Uterus (tissue), 4 donors: ENCODE measurements at places on chromosomes 16 and 17.

DNA sequence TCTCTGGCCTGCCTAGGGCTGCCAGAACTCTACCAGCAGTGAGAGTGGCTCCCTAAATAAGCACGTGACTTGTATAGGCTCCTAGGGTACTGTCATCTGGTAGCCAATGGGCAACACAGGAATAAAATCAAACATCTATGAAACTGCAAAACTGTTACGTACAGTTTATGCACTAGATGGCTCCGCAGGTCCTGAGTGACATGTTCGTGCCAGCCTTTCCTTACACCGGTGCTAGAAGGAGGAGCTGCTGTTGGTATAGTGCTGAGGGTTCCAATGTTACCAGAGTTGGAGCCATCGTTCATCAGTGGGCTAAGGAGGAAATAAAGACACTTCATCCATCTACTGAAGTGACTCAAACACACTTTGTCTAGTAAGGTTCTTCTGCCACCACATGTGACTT, 63.2 kb upstream of the TRAP1 start:
- DNase-seq, result no peak

DNA sequence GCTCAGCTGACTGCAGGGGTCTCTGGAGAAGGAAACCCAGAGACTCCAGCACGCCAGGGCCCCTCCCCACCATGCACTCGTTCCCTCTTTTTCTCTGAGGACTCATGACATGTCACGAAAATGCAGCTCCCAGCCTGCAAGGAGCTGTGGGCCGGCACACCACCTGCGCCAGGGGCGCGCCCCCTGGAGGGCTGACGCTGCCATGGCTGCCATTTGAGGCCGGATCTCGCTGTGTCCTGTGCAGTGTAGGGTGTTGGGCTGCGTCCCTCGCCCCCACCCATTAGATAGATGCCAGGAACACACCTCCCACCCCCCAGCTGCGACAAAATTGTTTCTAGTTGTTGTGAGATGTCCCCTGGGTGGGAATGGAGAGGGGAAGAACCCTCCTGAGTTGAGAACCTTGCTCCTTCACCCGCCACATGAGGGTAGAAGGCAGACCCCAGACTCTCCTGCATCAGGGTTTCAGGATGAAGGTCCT, 8.2 kb downstream of the SYNGR2 start:
- DNase-seq, result peak; percentile 68

DNA sequence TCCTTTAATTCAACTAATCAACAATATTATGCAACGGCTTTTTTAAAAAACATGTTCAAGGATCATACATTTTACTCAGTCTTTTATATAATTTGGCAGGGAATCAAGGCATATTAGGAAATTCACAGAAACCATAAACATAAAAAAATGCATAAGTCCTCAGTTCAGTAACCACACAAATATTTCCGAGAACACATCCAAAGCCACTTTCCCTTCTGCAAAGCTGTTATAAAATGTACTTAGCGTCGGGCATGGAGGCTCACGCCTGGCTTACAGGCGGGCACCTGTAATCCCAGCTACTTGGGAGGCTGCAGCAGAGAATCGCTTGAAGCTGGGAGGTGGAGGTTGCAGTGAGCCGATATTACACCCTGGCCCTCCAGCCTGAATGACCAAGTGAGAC, 9.7 kb upstream of the ZC3H7A start:
- no peak for DNase-seq

- DNase-seq, result no peak
Measured at GRCh38 chr17:28503420-28503819, 2.7 kb upstream of the FOXN1 start.

- peak; percentile 40 for DNase-seq
Measured at GRCh38 chr17:74361230-74362068, at the start of gene BTBD17. TSS of gene BTBD17 (minus strand) at chr17:74361868. CDS start at chr17:74361819, 49 bp downstream.

- DNase-seq, result no peak
Measured at GRCh38 chr16:80997964-80998620, 8.6 kb downstream of the CMC2 start.

GRCh38 chr17:42273474-42274252, 2.5 kb downstream of the STAT5B start:
- no peak for DNase-seq

DNA sequence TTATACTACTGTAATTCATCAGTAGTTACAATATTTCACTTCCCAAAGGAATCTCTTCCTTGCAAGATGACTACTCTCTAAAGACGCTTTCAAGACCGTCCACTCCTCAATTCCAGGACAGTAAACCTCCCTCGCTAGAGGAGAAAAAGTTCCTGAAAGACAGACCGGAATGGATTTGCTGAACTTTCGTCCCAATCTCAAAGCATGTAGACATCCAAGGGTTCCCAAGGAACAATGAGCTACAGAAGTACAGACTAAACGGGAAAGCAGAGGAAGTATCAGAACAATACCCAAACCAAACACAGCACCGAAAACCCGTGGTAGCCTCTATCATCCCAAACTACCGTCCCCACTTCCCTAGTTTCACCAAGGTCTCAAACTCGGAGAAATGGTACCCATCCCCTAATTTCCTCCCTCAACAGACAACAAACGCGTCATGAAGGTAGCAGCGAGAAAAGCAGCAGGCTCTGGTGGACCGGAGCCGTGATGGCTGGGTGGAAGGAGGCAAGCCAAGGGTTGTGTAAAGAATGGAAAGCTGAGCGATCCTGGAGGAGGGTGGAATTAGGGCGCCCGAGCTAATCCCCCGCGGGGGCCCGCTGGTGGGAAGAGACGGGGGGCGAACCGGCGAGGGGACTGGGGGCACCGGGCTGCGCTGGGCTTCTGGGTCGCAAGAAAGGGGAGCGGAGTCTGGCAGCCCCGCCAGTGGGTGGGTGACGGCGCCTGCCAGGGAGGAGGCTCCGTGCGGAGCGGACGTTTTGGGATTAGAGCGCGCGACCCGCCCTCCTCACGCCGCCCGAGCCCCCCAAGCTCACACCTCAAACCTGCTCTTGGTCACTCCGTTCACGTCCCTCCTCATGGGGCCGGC, 647 bp downstream of the FBXL20 start:
- no peak for DNase-seq

DNA sequence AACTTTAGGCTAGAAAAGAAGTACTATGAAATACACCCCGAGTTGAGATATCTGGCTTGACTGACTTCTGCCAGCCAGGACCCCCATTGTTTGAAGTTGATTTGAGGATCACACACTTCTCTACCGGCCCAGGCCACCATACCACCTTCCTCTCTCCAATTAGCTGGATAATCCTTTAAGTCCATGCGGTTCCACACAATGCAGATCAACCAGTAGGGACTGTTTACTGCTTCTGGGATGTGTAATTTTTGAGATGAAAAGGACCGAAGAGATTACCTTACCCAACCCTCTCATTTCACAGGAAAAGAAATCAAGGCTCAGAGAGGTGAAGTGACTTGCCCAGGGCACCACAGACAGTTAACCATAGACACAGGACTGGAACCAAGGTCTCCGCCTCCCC, 20.5 kb downstream of the ERN1 start:
- DNase-seq, result no peak

DNA sequence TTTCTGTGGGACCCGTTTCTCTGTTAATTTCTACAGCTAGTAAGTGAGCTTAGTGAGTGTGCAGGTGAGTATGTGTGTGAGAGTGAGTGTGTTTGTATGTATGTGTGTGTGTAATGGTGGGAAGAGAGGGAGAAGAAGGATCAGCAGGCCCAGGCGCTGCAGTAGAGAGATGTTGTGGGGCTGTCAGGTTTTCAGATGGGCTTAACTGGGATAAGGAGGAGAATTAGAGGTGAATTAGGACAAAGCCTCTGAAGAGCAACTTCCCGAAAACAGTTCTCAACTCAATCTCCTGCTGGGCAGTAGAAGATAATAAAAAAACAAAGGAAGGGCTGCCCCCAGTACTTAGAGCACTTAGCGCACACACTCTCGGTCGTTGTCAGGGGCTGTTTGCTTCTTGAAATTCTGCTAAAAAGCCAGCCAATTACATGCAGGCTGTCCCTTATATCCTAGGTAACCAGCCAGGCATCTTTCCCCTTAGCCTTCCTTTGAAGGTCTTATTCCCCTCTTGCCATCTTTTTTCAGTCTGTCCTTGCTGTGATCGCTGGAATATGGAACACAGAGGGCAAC, 63.4 kb downstream of the CLEC16A start:
- DNase-seq, result no peak

DNA sequence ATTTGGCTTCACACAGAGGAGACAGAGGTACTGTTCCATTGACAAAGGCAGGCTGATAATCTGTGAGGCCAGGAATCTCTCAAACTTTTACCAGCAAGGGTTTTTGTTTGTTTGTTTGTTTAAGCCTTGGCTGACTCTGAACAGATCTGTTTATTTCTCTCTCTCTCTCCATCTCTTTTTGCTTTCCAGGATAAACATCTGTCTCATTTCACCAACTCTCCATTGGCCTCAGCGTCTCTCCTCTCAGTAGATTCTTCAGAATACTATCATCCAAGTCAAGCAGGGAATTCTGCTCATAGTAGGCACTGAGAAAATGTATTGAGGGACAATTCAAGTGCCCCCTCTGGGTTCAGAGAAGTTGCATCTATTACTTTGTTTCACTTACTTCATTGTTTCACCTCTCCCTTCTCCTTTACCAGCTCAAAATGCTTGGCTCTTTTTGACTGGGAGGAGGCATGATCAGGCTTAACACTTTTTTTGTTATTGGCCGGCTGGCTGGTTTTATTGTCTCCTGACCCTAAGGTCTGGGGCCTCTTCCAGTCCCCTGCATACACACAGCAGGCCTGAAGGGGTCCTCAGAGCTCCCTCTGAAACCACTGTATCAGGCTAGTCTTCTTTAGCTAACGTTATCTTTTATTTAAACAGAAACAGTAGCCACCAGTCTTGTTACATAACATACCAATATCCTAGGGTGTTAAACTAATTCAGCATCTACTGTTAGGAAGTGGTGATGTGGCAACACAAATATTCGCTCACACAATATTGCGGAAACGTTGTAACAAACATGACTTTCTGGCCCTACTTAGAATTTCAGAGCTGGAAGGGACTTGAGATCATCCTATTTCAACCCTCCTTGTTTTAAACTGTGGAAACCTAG, 2.0 kb upstream of the YPEL2 start:
- peak; percentile 73 for DNase-seq

DNA sequence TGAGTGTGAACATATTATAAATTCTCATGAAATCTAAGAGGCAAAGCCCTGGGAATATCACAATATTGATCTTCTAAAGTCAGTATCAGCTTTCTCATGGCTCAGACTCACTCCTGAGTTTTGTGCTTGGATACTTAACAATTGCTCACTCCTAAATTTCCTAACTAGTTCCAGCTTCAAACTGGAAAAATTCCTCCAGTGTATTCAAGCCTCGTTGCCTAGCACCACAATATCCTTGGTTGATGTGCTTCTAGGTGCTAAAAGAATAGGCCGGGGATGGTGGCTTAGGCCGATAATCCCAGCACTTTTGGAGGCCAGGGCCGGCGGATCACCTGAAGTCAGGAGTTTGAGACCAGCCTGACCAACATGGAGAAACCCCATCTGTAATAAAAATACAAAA, 62.5 kb downstream of the XYLT1 start:
- no peak for DNase-seq

DNA sequence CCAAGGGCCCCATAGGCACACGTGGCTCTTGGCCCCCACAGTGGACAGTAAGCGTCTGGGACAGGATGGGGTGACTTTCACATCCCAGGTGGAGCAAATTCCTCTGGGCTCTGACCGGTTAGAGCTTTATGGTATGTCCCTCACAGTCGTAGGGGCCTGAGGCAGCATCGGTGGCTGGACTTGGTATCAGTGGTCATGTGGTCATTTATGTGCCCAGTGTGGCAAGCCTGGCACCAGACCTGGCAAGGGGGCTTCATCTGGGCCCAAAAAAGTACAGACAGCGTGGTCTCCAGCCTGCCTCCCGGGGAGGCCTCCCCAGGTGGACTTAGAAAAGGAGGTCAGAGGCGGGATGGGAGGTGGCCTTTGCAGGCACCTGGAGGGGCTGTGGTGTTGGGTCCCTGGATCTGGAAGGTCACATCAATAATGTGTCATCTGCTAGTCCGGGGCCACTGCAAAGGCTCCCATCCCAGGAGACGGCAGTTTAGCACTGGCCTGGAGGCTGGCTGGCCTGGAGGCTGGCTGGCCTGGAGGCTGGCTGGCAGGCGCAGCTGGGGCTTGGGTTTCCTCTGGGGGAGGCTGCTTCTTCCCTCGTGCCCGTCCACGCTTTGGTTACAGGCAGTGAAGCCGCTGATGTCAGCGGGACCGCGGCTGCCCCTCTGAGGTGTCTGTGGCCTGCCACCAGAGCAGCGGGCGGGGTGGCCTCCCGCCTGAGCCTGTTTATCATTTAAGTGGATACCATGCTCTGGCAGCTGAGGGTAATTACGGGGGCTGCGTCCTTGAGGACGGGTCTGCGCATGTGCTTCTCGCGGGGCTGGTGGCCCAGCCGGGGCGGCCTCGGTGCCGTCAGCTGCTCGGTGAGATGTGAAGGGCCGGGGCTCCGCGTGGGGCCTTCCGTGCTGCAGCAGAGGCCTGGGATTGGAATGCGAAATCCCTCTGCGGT, 20.7 kb upstream of the CBX4 start:
- DNase-seq, result no peak

- DNase-seq, result no peak
Measured at GRCh38 chr17:66548158-66548557, 245.7 kb downstream of the PRKCA start.

DNA sequence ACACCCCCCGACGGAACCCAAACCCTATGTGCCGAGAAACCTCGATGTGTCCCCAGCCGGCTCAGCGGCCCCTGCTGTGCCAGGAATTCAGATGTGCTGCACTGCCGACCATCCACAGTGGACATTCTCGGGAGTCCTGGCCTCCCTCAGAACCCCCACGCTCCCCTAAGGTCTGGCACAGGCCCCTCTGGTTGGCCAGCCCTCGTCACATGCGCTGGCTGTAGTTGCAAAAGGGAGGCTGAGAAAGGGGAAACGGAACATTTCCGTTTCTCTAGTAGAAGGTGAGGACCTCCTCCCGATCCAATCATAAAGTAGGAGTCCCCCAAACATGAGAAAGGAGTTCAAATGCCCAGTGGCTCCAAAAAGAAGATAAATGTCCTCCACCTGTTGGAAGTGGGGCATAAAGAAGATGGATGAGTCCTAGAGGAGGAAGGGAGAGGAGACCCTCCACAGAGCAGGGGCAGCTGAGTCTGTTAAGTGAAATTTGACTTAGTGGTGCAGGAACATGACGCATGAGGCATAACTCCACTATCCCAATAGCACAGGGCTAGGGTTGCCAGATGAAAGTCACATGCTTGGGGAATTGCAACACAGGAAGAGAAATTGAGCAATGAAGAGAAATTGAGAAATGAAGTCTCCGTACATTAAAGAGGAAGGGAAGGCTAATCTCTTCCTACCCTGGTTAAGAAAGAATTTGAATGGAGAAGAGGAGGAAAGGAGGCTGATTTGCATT, 49.3 kb upstream of the WSB1 start:
- DNase-seq, result peak; percentile 88

- DNase-seq, result no peak
Measured at GRCh38 chr17:29341726-29342125, 47.8 kb upstream of the NUFIP2 start.
